AG08395 (cell line): ENCODE measurements at places on chromosomes 3 and 15.

DNA sequence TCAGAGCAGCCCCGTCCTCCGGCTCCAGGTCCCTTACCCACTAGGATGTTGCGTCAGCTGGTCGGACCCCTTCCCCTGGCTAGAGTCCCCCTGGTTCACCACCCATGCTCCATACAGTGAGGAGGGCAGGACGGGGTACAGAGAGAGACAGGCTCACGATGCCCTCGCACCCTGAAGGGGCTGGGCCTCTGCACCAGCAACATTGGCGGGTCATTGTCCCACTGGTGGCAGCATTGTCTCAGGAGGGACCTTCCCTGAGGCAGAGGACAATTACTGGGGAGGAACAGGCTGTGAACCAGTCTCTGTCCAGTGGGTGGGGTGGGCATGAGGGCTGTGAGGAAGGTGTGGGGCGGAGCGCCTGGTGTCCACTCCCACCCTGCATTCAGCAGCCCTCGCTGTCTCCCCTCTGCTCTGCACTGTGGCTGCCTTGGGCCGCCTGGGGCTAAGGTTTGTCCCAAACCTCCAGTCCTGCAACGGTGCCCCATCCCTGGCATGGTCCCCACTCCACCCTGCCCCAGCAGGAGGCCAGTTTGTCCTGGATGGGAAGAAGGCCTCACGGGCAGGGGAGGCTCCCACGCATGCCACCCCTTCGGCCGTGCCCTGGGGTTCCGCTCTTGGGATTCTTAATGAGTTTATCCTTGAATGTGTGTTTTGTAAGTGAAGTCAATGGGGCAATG is 48.0 kb upstream of the KLF13 start:
- DNase-seq = no peak

- DNase-seq = no peak
Observed at GRCh38 chr15:91320101-91320500, 220.0 kb downstream of the SV2B start.

- no peak for DNase-seq
Observed at GRCh38 chr15:74488776-74489175, 27.8 kb upstream of the UBL7 start.

- DNase-seq = no peak
Observed at GRCh38 chr3:175150812-175151401, 291.8 kb downstream of the NAALADL2 start.

DNA sequence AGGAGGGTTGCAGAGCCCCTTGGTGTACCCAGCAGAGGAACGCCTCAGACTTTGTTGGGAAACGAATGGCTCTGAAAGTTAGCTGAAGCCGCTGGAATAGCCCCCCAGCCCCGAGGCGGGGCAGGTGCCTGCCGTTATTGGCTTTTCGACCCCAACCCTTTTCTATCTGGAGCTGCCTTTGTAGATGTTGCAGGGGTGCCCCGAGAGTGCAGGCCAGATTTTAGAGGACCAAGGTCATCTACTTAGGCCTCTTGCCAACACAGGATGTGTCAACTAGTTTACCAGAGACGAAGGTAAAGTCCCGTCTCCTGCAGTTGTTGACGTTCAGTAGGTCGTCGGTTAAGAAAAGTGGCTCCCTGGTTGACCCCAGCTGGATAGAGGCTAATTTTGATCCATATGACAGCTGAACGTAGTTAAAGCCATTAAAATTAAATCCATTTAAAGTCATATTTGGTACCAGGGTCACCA is 579 bp upstream of the UBE3A start:
- DNase-seq = peak; percentile 2

- no peak for DNase-seq
Observed at GRCh38 chr15:61118885-61119284, 110.2 kb downstream of the RORA start.

- peak; percentile 13 for DNase-seq
Observed at GRCh38 chr3:37862903-37863815, 1.5 kb downstream of the CTDSPL start.

- DNase-seq = no peak
Observed at GRCh38 chr3:50521572-50521971, 18.1 kb upstream of the CACNA2D2 start.

GRCh38 chr15:91871837-91872236 is 18.3 kb downstream of the SLCO3A1 start:
- DNase-seq = no peak

- DNase-seq = no peak
Observed at GRCh38 chr3:52894756-52895155, 2.6 kb downstream of the STIMATE start.

DNA sequence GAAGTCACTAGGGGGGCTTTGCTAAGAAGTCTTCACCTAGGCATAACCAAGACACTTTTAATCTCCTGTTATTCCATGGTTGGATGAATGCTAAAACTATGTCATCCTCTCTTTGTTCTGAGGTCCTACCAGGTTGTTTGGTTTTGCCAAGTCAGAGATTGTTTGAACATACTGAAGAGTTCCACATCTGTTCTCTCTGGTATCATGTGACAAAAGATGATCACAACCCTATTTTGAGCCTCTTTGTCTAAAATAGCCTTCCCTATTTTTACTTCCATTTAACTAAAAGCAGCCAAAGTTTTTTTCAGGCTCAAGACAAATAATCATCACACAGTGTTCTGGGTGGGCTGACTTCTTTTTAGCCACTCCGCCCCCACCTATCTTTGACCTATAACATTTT is 218.4 kb upstream of the LMCD1 start:
- no peak for DNase-seq

DNA sequence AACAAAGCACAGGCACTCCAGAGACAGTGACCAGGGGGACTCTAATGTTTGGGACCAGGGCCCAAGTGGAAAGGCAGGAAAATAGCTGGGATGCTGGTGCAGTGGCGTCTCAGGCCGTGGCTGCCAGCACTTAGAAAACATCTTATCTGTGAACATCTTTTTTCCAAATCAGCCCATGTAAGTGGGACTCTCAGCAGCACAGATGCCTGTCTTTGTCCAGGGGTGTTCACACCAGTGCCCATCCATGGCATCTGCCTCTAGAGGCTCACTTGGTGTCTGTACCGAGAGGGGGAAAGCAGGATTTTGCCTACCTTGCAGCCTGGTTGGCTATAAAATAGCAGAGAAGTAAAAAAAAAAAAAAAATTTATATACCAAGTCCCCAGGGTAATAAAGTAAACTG is 26.7 kb downstream of the SLC12A8 start:
- DNase-seq = no peak

GRCh38 chr3:81080608-81081007 is 680.8 kb downstream of the GBE1 start:
- DNase-seq = no peak

DNA sequence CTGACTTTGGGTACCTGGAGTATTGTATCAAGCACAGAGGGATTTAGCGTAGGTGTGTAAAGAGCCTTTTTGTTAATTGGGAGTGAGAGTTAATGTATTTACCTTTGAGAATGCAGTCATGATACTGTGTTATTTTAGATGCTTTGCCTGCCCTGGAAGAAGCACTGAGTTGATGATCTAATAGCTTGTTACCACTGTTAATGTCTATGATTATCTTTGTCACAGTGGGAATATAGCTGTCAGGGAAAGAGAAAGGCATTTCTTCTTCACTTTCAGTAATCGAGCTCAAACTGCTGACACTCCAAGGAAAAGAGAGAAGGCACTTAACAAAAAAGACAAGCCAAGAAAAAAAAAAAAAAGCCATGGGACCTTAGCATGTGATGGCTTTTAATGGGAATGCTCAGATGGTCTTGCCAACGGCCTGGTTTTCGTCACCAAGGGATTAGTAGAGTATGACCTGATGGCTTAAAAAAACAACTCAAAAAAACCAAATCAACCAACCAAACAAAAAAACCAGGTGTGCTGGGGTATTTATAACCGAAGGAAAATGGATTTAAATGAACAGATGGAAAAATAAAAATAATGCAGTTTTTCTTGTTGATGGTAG is 387.4 kb downstream of the PTPRG start:
- DNase-seq = no peak

GRCh38 chr3:195451373-195452015 is 8.7 kb upstream of the ACAP2 start:
- no peak for DNase-seq

DNA sequence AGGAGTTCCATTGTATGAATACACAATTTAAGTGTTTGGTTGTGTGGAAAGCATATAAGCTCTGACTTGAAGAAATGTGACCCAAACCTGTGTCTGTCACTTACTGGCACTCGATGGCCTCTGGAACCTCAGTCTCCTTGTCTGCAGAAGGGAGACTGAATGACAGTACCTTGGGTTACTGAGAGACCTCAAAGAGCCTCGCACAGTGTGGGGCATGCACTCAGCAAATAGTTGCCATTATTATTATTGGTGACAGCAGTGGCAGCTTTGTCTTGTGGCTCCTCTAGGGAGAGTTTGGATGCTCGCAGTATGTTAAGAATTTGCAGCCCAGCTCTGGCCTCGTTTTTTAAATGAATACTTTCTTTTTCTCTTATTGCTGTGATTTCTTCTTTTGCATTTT is 43.4 kb downstream of the EEFSEC start:
- no peak for DNase-seq

GRCh38 chr3:161579395-161580126 is 83.0 kb downstream of the OTOL1 start:
- no peak for DNase-seq
